ENCODE measurements at places on chromosomes 13 and 19.

DNA sequence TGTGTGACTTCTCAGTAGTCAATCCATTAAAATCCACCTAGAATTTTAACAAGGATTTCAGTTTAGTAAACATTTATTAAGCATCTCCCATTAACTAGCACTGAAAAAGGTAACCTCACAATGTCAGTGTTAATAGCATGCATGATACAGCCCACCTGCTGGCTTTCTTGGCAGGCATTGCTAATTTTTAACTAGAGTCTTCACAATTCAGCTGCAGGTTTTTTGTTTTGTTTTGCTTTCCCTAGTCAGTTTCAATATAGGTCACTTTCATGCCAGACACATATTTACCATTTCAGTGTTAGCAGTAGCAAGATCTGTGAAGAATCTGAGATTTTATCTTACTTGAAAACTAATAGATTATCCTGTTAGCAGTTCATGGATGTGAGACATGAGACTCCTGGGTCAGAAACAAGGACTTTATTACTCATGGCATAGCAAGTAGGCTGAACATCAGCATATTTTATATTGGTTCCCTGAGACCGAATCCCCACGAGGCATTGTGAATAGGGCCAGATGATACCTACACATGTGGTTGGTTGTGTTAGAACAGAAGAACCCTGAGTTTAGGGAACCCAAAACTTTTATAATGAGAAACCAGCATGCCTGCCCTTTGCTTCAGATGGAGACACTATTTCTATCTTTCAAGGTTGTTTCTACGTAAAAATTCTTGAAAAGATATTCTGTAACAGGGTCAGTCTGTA lies 198.0 kb upstream of the HTR2A start:
- no peak for DNase-seq

- peak; percentile 9 for DNase-seq
Observed at GRCh38 chr13:97141564-97142005, 80.5 kb upstream of the MBNL2 start.

- no peak for DNase-seq
Observed at GRCh38 chr13:94713561-94714182, 1.3 kb upstream of the SOX21 start.

GRCh38 chr13:45951724-45952123 lies 100.2 kb upstream of the SIAH3 start:
- no peak for DNase-seq

DNA sequence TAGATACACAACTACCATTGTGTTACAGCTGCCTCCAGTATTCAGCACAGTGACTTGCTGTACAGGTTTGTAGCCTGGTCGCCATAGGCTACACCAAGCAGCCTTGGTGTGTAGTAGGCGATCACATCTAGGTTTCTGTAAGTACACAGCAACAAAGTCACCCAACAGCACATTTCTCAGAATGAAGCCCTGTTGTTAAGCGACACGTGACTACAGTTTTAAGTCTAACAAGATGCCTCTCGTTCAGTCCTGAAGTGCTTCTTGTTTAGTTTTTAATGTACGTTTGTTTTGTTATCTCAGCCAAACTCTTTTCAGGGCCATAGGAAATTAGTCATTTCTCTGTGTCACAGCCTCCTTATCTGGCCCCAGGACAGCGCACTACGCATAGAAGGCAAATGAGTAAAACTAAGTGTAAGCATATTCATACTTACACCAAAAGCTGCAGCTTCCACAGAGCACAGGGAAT lies 50.0 kb upstream of the GPR183 start:
- DNase-seq: no peak

Data from cerebellum (tissue), 4 donors.